Keratinocyte (primary cell): ENCODE measurements at places on chromosomes 6 and 20.

DNA sequence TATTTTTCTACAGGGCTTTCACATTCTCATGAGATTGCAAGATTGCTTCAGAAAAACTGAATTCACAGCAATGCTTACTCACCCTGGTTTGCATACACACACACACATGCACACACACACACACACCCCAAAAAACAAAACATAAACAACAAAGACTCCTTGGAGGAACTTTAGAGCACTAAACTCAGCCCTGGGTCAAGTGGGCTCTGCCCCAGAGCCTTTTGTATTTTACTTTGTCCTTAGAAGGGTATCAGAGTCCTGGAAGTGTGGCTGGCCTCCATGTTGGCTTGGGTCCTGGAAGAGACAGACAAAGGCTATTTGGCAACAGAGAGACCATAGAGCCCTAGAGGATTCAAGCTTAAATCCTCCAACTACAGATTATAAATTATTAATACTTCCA lies 8.0 kb upstream of the CST9 start:
- no peak for DNase-seq

DNA sequence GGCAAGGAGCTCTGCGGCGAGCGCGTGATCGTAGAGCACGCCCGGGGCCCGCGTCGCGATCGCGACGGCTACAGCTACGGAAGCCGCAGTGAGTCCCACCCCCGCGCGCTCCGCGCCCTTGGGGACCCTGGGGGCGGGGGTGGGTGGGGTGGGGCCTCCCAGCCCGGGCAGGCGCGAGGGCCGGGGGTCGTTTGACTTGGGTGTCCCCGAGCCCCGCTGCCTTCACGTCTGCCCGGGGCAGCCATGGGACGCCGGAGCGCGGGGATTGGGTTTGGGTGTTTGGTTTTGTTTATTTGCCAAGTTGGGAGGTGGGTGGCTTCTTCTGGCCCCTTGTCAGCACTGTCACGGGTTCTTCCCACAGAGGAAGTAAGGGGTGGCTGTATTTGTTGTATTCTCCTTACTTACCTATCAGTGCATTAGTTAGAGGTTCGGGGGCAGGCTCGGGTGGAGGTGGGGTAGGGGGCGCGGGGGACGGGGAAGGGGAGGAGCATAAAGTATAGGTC lies 777 bp downstream of the SRSF6 start:
- no peak for DNase-seq

GRCh38 chr20:48850977-48851299 lies 23.1 kb upstream of the PREX1 start:
- DNase-seq = no peak

GRCh38 chr6:80939480-80939879 lies 813.0 kb downstream of the TENT5A start:
- no peak for DNase-seq

- no peak for DNase-seq
Measured at GRCh38 chr20:16714242-16714641, 15.6 kb upstream of the SNRPB2 start.

- DNase-seq = no peak
Measured at GRCh38 chr6:67759001-67759400, 876.1 kb upstream of the ADGRB3 start.

GRCh38 chr20:1277529-1278322 lies 11.6 kb downstream of the SNPH start:
- DNase-seq = no peak

GRCh38 chr6:73299151-73299971 lies 36.4 kb upstream of the KHDC1 start:
- DNase-seq = no peak

DNA sequence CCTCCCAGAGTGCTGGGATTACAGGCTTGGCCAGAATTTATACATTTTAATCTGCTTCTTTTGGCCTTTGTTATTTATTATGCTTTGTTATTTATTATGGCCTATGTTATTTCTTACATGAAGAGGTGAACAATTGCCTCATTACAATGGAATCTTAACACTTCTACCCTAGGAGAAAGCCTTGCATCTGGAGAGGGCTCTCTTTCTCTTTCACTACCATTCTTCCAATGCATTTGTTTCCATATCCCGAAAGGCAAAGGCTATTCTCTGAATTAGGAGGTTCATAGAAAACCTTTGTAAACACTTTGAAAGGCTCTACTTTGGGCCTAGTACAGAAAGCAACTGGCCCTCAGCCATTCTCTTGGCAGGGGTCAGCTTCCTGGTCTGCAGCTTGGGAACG lies 19.9 kb upstream of the DEK start:
- DNase-seq = no peak

GRCh38 chr6:80477591-80477990 lies 371.1 kb downstream of the BCKDHB start:
- DNase-seq = no peak
